ENCODE measurements at places on chromosomes 3 and 15.

DNA sequence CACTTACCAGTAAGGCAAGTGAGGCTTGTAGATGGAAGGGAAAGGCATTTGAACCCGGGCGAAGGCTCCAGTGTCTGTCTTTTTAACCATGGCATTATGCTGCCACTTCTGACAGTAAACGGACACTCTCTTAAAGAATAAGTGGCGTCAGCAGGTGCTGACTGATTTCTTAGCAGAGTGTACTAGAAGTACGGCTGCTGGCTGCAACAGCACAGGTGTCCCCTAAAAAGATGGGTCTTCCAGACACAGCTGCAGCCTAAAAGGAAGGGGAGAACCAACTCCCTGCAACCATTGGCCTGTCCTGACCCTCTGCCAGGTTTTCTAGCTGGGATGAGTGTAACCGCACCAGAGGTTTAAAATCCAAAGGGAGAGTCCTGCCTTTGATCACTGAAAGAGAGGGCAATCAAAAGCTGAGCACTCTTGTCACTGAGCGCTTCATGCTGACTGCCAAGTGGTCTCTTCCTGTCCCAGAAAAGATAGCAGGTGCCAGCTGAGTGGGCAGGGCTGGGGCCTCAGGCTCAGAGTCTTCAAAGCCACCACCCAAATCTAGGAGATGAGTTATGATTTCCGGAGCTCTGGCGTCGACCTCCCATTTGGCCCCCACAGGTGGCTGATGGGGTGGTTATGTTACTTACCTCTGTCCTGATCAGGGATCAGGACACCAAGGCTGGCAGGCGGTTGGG is 255.8 kb downstream of the SLCO3A1 start:
- no peak for DNase-seq

GRCh38 chr3:67641451-67641850 is 13.0 kb downstream of the SUCLG2 start:
- no peak for DNase-seq

DNA sequence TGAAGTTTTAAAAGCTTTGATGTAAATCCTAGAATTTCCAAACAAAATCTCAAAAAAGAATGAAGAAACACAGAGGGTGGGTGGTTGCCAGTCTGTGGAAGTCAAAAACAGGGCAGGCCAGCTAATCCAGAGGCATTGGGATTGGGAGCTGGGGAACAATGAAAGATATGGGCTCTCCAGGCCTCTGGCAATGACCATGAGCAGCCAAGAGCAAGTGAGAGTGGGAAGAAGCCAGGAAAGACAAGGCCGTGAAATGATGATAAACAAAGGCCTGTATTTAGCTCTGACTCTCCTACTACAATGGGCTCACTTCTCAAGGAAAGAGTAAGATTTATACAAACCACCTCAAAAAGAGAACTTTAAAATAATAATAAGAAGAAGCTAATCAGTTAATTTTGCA is 248.5 kb downstream of the ZMAT3 start:
- DNase-seq, result no peak

GRCh38 chr3:127408684-127409420 is 121.0 kb upstream of the PRR20G start:
- DNase-seq, result no peak

GRCh38 chr3:354432-354831 is 157.9 kb downstream of the CHL1 start:
- DNase-seq, result no peak

GRCh38 chr3:177109688-177110330 is 87.5 kb downstream of the TBL1XR1 start:
- DNase-seq, result no peak

DNA sequence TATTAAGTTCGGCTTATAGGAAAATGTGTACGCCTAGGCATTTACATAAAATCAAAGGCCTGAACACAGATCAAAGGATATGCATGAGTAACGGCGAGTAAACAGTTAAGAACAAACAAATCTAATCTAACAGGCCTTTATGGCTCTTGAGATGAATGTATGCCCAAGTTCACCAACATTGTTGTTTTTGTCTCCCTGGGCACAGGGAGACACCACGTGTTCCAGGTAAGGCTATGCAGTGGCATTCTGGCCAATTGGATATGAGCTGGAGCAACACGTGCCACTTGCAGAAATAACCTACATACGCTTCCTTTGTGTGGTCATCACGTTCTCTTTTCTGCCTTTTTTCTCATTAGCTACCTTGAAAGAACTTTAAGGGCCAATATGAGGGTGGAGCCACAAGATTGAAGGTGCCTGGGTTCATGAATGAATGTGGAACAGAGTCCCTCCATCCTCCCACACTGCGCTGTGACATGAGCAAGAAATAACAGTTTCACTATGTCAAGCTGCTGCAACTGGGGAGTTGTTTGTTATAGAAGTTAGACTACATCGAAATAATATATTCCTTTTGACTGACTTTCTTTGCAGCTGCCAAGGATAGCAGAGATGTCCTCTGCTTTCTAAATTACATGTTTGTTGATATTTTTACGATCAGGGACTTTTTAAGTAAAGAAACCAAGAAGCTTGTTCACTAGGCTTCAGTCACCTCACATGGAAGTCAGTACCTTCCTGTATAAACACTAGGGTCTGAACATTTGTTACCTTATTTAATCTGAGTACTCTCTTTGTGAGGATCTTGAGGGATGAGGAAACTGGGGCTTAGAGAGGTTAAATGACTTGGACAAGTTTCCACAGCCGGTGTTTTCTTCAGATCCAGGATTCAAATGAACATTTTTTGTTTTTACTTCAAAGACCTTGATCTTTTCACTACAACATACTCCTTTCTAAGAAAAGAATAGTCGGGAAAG is 427.5 kb upstream of the TBL1XR1 start:
- no peak for DNase-seq

GRCh38 chr15:89828281-89829145 is 13.9 kb upstream of the ANPEP start:
- no peak for DNase-seq

GRCh38 chr3:42668413-42668760 is 14.9 kb downstream of the ZBTB47 start:
- DNase-seq, result no peak

DNA sequence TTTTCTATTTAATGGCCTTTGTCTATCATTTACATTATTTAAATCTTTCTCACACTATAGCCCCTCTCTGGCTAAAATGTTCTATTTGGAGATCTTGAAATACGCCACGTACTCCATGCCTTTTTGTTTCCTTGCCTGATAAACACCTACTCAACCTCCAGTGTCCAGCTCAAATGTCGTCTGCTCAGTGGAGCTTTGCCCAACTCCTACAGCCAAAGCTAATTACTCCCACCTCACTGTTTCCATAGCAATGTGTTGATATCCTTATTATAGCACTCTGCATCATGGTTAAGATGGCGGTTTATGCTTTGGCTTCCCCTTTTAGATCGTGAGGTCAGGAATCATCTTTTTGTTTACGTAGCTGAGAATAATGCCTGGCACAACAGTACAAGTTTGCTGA is 55.9 kb downstream of the NGLY1 start:
- no peak for DNase-seq

GRCh38 chr3:4813909-4814304 is 165.3 kb upstream of the BHLHE40 start:
- DNase-seq, result no peak

Data from CD8-positive, alpha-beta T cell (primary cell).